ENCODE measurements at places on chromosomes 1 and 21.
A peak's percentile ranks its signal among the peaks of the same experiment; 100 is the strongest.

DNA sequence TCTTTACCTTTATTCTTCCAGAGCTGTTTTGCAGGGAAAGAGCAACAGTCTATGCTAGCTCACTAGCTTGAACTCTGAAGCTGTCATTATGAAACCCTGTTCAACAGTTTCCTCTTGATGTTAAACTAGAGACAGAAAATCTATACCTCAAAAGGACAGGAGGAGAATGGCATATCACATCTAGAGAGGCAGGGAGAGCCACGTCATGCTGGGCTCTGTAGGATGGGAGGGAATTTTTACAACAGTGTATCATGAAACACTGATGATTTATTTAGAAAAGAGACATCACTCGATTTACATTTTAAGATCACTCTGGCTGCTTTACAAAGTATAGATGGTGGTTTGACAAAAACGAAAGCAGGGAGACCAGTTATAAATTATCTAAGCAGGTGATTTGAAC is 224.9 kb upstream of the COA6 start:
- peak; percentile 21 for DNase-seq

- peak; percentile 51 for DNase-seq
Observed at GRCh38 chr1:53410100-53410541, 49.1 kb upstream of the DMRTB1 start.

- no peak for DNase-seq
Observed at GRCh38 chr1:36380143-36380619, 5.5 kb downstream of the STK40 start.

GRCh38 chr1:15176898-15177665 is 23.5 kb downstream of the TMEM51 start:
- no peak for DNase-seq

GRCh38 chr1:167826127-167826526 is 87.8 kb downstream of the ADCY10 start:
- DNase-seq = no peak

GRCh38 chr1:234599617-234600417 is 10.2 kb downstream of the IRF2BP2 start:
- peak; percentile 91 for DNase-seq

DNA sequence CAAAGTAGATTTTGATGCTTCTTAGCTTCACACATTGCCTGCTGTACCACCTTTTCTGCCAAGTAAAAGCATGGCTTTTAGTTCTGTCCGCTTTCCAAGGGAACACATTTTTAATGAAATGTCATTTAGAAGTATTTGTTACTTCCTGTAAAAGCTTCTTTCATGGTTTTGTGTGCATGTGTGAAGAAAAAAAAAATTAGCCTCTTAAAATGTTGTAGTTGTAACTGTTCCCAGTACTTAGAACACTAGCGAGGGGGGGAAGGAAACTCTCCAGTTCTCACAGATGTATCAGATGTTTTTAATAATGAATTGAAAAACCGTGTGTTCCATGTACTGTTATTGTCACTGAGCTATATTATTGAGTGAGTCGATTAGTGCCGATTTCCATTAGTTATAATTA is 568.3 kb upstream of the ADGRL2 start:
- no peak for DNase-seq

GRCh38 chr1:37875833-37876232 is 16.4 kb upstream of the MTF1 start:
- DNase-seq = no peak

DNA sequence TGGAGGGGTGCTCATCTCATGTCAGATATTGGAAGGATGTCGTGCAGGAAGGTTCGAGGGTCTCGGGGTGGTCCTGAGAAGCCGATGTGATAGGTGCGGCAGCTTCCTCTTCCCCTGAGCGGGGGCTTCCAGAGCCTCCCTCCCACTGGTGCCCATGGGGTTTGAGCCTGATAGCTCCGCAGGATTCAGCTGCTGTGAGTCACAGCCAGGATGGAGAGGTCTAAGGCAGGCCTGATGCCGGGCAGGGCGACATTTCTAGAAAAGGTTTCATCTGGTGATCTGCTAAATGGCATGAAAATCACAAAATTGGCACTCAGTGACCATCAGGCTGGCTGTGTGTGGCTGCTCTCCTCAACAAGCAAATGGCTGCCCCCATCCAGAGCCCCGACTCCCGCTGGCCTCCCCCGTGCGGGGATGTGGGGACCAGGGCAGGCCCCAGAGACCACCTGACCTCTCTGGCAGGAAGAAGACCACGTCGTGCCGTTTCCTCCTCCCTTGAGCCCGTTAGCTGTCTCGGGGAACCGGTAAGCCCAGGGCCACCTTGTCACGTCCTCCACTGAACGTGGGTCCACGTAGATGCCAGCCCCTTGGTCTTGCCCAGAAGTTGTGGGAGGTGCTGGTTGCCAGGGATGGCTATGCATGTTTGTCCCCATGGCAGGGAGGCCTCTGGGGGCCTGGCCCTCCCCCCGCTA is 66.1 kb downstream of the SKI start:
- no peak for DNase-seq

- peak; percentile 1 for DNase-seq
Observed at GRCh38 chr1:40030528-40031135, 9.9 kb upstream of the CAP1 start.

- peak; percentile 96 for DNase-seq
Observed at GRCh38 chr1:1406821-1407635, at the start of gene MRPL20. MRPL20 (minus strand) TSS chr1:1407293; CDS start chr1:1407217, 76 bp downstream.

DNA sequence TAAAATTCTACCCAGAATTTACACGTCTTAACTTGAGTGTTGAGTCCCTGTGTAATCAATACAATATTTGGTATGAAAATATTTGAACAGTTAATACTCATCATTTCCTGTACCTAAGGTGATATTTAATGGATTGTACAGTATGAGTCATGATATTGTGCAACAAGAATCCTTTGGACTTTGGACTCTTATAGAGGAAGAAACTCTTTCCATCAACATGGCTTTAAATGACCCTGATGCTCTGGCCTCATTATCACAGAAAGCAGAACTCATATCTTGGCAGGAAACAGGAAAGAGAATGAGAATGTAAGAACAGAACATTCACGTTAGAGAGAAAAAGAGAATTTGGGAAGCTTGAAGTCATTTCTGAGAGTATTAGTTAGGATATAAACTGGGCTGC is 168.8 kb upstream of the B3GALT2 start:
- no peak for DNase-seq

DNA sequence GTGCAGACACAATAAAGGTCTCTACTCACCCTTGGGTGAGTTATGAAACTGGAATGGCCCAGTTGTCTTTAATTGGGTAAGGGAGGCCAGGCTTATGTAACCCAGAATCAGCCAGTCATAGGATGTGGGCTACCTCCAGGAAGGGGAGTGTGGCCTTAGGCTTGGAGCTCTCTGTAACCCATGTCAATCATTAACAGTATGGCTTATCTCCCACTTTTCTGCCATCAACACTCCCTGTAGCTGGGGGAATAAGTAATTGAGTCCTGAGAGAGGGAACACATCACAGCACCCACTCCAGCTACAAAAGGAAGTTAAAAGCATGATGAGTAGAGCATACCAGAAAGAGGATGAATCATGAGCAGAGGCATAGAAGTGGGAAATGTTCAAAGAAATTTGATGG is 327.0 kb upstream of the DUSP10 start:
- DNase-seq = no peak

DNA sequence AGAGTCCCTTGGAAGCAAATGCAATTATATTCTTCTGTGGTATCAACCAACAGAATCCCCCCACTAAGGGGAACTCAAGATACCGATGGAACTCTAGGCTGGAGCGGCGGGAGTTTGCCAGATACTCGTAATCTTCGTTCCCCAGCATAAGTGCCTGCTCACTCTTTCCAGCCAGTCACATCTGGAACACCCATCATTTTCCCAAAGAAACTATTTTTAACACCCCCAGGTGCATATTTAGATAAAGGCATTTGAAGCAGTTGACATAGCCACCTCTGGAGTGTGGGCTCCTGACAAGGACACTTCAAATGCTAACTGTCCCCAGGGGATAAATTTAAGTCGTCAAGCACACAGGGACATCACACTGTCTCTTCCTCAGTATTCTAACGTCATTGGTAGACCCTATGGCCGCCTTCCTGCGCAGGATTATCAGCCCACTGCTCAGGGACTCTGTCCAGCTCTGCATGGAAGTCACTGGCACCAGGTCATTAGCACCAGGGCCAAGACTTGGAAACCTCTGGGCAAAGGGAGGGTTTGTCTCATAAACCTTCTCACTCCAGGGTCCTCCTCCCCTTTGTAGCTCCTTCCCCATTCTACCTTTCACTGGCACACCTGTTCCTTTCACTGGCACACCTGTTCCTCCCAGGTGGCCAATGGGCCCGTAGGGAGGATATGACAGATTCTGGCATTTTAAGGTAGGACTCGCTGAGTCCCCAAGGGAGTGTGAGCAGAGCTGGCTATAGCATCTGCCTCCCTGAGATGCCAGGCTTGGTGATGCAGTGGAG is 48.8 kb downstream of the H3-3A start:
- no peak for DNase-seq

GRCh38 chr1:7382971-7383370 is 388.1 kb upstream of the VAMP3 start:
- DNase-seq = no peak

DNA sequence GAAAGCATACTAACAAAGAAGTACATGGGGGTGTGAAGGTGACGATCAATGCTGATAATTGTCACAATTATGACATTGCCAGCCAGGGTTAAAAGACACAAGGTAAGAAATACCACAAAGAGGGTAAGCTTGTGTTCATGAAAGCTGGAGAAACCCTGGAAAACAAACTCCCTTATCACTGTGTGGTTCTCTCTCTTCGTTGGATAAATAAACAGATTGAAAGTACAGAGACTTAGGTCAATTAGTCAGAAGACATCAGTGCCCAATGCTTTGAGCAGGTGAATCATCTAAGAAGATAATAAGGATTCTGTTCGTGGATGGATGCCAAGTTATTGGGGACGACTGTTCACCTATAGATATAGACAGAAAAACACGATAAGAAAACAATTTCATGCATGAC is 22.4 kb upstream of the FCER1A start:
- DNase-seq = no peak

DNA sequence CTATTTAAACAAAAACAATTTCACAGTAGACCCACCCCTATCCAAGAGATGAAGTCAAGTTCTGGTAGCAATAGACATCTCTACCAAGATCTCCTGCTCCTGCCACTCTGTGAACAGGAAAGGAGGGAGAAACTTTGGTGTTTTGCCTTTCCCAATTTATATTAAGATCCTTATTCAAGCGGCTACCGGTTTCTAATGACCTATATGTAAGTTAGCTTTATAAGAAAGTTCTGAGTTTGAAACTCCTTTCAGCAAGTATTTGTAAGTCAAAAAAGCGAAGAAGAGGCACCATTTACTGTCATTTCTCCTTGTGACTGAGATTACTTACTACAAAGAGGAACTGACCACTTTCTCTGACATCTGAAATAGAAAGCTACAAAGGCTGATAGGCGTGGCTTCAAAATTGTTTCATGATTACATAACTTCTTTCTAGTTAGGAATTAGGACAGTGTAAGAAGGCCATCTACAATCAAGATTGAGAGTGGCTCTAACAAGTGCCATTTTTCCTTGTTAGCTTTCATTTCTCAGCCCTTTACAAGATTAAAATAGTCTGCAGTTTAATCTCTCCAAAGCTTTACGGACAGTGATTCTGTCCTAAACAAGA is at the start of gene MNDA:
TSS of gene MNDA (plus strand) at position 448 of the 604 bp plus-strand sequence. CDS start 10,803 bp downstream, outside the sequence.
- no peak for DNase-seq

DNA sequence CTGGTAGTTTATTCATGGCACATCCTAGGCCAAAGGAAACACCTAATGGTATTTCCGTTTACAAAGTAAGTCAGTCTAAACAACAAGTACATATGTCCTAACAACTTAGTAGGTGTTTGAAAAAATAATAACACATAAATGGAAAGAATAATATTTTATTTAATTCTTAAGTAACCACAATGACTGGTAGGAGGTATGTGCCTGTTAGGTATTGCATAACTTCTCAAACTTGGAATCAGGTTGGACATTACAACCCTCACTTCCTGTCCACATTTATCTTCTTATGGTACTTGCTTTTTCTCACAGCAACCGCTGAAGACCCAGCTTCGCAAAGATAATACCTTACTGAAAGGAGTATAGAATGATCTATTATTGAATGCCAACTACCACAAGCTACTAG is 64.2 kb downstream of the VPS13D start:
- no peak for DNase-seq

DNA sequence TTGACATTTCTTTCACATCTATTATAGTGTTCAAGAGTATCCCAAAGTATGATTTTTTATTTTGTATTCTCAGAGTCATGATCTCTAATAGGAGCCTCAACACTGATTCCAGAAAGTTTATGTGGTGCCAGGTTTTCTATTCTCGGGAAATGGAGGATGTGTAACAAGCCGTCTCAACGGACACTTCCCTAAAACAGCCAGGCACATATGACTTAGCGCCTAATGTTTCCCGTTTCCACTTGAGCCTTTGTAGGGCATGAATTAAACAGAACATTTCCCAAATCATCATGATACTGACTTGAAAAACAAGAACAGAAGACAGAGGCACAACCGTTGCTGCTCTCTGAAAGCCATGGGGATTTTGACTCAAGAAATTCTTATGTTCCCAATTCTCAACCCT is 8.0 kb downstream of the CYYR1 start:
- DNase-seq = no peak

- DNase-seq = no peak
Observed at GRCh38 chr1:221032637-221033280, 153.5 kb downstream of the HLX start.

DNA sequence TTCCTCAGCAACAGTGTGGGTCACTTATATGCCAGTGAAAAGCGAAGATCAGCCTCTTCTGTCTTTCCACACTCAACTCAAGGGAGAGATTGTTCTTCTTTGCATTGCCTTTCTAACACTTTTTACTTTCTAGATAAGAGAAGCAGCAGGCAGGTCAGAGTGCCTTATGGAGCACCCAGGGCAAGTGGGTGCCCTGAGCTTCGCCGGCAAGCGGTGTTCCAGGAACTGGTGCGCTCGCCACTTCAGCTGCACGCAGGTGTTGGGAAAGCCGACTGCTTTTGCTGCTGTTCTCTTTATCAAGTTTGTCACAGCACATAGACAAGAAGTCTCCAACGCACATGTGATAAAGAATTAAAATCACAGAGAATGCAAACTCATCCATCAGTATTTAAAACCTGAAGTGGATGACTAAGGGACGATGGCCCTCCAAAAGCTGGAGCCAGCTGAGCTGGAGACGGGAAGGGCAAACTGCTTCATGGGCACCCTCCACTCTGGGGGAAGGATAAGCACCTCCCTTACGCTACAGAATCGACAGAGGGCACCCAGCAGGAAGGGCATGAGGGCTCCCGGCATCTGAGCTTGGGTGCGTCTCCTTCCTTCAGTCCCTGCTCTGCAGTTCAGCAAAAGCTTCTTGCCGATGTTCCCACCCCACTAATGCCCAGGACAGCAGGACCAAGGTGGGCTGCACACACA is 20.7 kb downstream of the UBE2G2 start:
- DNase-seq = no peak

Data from brain (organoid and tissue), 16 donors.